Fibroblast of the aortic adventitia (primary cell): ENCODE measurements at places on chromosomes 5 and 9. TPM values are rescaled to one million over a fixed set of nuclear protein-coding genes. Genes with fewer than 3 reads are reported as not detected.
A peak's percentile ranks its signal among the peaks of the same experiment; 100 is the strongest.

DNA sequence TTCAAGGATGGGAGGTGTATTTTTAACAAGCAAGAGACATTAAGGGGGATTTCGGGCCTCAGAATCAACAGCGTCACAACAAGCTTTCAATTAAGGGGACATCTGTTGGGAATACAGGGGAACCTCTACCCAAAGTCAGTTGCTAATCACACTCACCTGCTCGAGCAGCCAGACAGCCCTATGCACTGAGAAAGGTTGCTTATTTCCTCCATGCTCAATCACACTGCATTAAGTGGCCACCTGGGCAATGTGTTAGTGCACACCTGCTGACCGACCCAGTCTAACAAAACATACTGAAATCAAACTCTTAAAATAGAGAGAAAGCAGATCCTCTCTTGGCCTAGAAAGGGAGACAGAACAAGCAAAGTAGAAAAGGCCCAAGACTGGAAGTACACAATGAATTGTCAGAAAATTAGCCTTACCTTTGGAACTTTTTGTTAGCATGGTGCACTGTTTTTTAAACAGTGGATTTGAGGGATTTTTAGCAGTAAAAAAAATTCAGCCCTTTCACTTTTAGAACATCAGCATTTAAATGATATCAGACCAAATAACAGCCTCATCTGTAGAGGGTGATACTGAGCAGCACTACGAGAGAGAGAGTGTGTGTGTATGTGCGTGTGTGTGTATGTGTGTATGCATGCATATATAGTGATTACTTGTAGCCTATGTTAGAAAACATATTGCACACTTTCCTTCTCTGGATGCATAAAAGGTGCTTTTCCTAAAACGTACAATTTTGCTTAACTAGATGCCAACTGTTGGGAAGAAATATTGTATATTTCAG is 1118.6 kb upstream of the DMAC1 start:
- DNase-seq, result no peak

DNA sequence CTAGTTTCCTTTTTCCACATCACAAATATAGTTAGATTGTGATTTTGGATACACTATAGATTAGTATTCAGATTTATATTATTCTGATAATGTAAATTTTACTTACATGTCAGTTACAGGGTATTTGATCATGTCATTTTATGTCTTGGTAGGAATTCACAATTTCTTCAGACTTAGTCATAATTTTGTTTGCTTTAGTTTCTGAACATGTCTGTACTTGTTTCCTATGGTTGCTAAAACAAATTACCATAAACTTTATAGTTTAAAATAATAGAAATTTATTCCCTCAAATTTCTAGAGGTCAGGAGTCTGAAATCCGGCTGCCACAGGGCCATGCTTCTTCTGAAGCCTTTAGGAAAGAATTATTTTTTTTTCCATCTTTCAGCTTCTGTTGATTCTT is 1817.2 kb upstream of the CDH9 start:
- DNase-seq, result no peak

- DNase-seq, result no peak
These were observed 653.7 kb downstream of the CCDC171 start for GRCh38 chr9:16206518-16206917.

DNA sequence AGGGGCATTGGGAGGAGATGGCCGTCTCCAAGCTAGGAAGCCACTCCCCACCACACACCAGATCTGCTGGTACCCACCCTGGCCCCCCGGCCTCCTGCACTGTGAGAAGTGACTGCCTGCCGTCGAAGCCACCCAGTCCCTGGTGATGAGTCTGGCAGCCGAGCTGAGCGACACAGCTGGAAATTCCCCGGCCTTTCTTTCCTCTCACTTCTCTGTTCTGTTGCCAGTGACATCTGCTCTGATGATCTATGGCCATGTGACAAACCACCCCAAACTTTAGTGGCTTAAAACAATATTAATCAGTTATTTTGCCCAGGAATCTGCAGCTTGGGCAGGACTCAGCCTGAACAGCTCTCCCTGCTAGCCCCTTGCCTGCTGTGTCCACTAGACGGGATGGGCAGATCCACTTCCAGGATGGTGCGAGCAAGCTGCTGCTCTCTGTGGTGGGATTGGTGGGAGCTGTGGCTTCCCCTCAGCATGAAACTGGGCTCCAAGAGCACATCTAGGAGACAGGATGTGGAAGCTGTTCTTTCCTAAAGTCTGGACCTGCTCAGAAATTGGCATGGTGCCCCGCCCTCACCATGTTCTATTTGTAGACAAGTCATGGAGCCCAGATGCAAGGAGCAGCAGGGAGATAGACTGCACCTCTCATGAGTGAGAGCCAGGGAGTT is 211.2 kb downstream of the GADD45G start:
- DNase-seq, result no peak

Gene C5orf52
- not detected in 2 replicates for total RNA-seq

GRCh38 chr9:121357011-121357410 is 13.0 kb downstream of the STOM start:
- no peak for DNase-seq

Gene VLDLR
- total RNA-seq, result 12.7 and 41.3 TPM in 2 replicates

Gene FUT7
- total RNA-seq, result not detected in 2 replicates

- DNase-seq, result peak; percentile 74
These were observed 53.9 kb downstream of the CFAP95 start for GRCh38 chr9:69874301-69875060.

Gene PCDHGA10
- 10.6 and 22.2 TPM in 2 replicates for total RNA-seq

DNA sequence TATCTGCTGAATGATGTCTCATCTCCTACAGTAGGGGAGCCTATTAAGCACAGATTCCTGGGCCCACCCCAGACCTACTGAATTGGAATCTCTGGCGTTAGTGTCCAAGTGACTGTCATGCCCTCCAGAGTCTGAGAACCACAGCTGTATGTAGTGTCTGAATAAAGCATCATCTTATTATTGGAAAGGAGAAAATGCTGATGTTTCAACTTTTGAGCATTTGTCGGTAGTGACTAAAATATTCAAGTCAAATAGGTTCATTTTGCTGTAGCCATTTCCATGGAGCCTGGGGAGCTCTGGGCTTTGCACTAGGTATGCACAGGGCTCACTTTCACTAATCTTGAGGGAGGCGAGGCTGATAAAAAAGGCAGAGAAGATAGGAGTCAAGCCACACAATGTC is 4.8 kb upstream of the PPARGC1B start:
- no peak for DNase-seq

GRCh38 chr5:41009232-41009631 is 61.9 kb downstream of the MROH2B start:
- DNase-seq, result peak; percentile 49

- DNase-seq, result no peak
These were observed 5.9 kb downstream of the PNPLA7 start for GRCh38 chr9:137544176-137544760.

Gene GPR151
- total RNA-seq, result not detected in 2 replicates

DNA sequence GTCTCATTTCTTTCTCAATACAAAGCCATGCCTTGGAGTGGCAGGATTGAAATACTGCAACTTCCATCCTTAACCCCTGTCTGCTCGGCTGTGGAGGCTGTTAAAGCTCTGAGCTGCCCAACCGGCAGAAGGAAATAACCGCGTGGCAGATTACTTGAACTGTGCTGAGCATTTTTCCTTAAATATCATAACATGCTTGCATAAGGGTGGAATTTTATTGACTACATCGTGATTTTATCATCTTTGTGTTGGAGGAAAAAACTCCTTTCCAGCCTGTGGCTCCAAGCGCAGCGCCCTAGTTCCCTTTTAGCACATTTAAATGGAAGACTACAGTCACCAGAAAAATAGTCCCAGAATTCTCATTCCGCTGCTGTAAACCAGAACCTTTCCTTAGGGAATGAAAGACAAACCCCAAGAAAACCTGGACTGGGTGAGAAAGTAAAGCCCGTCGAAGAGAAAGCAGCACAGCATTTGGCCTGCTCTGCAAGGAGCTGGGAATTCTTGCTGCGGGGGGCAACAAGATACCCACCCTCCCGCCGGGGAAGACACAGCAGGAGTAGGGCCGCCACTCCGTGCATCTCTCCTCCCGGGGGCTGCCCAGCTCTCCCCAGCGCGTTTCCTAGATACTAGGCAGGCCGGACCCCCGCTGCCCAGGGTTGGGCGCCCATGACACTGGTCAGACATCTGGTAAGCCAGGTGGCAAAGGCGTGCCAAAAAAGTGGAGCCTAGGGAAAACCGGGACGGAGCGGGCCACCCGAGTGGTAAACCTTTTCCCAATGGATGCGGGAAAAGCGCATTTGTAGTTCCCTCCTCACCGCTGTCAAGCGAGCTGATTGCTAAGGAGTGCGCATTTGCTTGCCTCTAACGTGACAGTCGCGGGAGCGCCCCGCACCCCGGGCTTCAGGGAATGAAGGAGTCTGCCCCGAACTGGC is 1.3 kb downstream of the SHC3 start:
- DNase-seq, result peak; percentile 78

GRCh38 chr5:8842971-8843551 is 702.8 kb downstream of the SEMA5A start:
- DNase-seq, result peak; percentile 39

Gene PLPP7
- total RNA-seq, result 5.6 and 9.8 TPM in 2 replicates

- peak; percentile 27 for DNase-seq
These were observed 25.8 kb downstream of the LPCAT1 start for GRCh38 chr5:1497795-1498622.

- no peak for DNase-seq
These were observed 81.5 kb upstream of the AGXT2 start for GRCh38 chr5:35129276-35129675.

GRCh38 chr5:16681876-16682275 is 65.1 kb upstream of the RETREG1 start:
- DNase-seq, result no peak

Gene PIGO
- total RNA-seq, result 8.9 and 12.1 TPM in 2 replicates

GRCh38 chr9:94920420-94921091 is 194.1 kb downstream of the AOPEP start:
- peak; percentile 96 for DNase-seq

DNA sequence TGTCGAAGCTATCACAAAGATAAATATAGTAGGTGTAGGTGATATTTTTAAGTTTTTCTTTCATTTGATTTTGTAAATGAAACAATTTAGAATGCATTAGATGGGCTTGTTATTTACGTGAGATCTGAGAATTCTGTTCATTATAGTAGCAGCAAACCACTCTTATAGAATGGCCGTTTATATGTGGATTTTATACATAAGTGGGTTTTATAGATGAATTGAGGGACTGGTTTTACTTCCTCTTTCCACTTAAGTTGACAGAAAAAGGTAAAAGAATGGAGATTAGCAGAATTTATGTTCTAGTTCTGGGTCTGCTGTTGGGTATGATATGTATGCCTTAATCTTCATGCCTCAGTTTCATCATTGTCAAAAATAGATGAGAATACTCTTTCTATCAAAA is 5.6 kb downstream of the RMI1 start:
- DNase-seq, result no peak

Gene MGAT1
- 79.4 and 81.1 TPM in 2 replicates for total RNA-seq
